LNCaP clone FGC (cell line): ENCODE measurements at places on chromosomes 16 and 17.

DNA sequence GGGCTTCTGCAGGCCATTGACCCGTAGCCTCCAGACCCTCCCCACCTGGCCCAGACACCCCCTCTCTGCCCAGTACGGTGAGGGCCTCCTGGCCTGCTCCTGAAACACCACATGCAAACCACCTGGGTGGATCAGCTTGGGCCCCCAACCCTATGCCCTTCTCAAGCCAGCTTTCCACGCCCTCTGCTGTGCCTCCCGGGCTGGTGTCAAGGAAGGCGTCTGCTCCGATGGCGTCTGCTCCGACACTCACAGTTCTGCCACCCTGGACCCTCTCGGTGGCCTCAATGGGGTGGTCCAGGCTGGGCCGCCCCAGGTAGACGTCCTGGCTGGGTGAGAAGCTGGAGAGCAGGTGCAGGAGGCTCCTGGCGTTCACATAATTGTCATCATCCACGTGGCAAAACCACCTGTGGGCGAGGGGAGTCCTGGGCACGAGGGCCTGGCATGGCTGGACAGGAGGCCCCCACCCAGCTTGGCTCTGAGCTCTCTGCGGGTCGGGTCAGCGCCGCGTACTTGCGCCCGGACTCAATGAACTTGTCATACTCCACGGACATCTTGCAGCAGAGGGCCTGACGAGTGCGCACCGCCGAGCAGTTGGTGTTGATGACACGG lies 1.4 kb downstream of the RFNG start:
- no peak for DNase-seq

DNA sequence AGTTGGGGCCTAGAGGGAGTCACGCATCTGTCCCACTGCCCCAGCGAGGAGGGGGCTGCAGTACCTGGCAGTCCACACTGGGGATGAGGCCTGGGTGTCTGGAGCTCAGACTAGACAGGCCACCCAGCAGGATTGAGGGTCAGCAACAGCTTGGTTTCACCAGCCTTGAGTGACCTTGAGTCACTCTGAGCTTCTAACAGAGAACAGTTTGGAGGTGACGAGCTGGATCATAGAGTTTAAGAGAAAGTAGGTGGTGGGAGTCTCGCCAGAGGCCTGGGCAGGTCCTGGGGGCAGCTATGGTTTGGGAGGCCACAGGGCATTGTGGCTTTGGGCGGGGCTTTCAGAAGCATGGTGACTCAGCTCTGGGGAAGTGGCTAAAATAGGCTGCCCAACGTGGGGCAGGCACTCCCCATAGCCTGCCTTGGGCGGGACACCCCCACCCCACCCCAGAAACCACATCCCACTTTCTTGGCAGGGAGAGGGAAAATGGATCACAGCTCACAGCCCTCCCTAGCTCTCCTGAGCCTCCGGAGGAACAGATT lies 20.5 kb downstream of the CDC42EP4 start:
- no peak for DNase-seq

DNA sequence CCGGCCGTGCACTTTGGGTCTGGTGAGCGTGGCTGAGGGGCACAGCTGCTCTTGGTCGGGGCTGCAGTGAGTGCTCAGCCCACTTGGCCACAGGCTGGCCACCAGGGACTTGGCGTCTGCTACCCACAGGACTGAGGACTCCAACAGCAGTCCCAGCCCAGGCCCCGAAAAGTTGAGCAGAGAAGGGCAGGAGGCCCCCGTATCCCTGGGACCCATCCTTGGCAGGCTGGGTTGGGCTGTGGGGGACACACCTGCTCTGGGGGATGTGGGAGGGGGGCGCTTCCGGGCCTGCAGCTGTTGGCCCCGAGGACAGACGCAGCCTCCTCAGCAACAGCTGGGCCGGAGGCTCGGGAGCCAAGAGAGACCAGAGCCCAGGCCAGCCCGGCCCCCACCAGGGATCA lies 19.4 kb upstream of the SSTR5 start:
- no peak for DNase-seq

DNA sequence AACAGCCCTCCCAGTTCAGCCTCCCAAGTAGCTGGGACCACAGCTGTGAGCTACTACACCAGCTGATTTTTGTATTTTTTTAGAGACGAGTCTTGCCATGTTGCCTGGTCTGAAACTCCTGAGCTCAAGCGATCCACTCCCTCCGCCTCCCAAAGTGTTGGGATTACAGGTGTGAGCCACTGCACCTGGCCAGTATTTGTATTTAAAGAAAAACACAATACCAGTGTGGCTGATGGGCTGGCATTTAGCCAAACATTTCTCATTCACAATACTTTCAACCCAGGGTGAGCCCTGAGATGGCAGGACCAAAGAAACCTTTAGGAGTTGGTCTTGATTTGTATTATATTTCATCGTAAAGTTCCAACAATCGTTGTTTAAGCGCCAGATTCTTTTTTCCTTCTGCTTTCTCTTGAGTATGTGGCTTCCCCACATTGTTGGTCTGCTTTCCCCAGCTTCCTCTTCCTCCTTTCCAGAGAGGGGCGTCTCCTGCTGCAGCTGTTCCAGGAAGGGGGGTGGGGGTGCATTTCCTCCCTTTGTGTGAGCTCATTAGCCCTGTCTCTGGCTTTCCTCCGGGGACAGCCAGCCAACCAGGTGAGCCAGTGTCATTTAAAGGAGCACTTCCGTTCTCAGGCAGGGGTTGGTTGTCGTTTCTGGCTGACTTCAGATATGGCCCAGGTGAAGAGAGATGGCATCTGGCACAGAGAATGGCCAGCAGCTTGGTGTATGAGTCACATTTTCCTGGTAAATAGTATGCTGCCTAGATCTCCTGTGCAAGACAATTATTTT lies 79.9 kb downstream of the GPRC5B start:
- no peak for DNase-seq

- no peak for DNase-seq
Measured at GRCh38 chr17:76727745-76728456, 1.3 kb downstream of the METTL23 start.

DNA sequence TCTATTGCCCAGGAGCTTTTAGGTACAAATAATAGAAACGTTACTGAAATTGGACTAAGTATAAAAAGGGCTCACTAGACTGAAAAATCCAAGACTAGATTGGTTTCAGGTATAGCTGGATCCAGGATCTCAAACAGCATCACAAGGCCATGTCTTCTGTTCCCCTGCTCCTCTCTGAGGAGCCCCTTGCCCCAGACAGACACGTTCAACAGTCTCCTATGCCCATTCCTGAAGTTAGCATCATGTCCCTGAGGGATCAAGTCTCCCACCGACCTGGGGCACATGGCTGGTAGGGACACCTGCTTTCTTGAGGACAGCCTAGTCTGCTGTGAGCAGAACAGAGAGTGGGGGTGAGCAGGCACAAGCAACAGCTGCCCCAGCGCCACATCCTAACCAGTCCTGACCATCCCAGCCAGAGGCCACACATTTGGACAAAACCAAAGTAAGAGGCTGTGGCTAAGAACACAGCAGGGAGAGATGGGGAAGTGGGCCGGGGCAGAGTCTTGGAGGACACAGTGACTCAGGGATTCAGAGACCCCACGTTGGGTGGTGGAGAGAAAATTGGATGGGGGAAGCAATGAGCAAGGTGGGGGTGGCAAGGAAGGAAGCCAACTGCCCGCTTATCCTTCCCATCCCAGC lies 10.5 kb upstream of the MMP2 start:
- DNase-seq, result no peak

DNA sequence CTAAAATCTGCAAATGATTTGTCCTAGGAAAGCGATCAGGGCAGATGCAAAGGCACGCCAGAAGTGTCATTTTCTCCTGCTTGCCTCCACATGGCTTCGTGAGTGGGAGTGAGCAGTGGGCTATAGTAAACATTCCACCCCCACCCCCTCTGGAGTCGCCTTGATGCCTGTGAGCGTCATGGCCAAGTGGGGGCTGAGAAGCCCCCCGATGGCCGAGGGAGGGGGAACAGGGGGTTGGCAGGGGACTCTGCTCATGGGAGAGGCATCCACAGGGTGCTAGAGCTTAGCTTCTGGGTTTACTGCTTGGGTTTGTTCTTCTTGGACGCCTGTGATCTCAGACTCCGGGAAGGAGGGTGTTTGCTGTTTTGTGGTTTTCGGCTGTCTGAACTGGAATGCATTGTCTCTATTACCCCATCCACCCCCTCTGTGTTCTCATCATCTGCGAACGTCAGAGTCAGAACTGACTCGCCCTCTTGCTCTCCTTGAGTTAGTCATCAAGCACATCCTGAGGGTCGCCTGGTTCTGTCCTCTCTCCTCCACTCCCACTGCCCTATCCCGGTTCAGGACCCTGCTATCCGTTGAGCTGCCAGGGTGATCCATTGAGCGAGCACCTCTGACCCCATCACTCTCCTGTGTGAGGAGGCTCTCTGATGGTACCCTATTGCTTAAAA lies 15.4 kb downstream of the TNS4 start:
- DNase-seq, result no peak

GRCh38 chr17:20187049-20187448 lies 177.9 kb downstream of the SPECC1 start:
- DNase-seq, result no peak

GRCh38 chr17:16269658-16270057 lies 52.6 kb downstream of the PIGL start:
- no peak for DNase-seq
